Body of pancreas (tissue), 4 donors: ENCODE measurements at places on chromosomes 2 and 18. TPM values are rescaled to one million over a fixed set of nuclear protein-coding genes. Genes with fewer than 3 reads are reported as not detected.

The EGR4 gene
- total RNA-seq, result not detected

DNA sequence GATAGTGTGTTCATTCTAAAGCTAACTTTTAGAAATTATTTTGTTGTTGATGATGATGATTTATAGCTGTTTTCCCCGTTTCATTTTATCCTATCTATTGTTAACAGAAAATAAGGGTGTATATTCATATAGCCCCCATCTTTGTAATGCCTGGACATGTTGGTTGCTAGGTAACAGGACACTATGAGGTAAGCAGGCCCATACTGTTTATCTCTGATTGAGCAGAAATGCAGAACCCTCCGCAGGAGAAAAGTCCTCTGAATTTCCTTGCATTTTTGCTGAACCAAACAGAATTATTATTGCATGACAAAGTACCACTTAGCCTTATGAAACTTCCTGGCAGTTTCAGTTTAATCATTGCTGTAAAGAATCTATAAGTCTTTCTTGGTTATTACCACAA is 339.4 kb downstream of the DCC start:
- DNase-seq, result no peak
- H3K4me3 ChIP-seq, result no peak overlapping the region
- H3K36me3 ChIP-seq, result no peaks in the 10 kb centered on the region
- no peak overlapping the region for H3K27ac ChIP-seq
- peaks cover 5% of the 10 kb centered on the region for H3K4me1 ChIP-seq

DNA sequence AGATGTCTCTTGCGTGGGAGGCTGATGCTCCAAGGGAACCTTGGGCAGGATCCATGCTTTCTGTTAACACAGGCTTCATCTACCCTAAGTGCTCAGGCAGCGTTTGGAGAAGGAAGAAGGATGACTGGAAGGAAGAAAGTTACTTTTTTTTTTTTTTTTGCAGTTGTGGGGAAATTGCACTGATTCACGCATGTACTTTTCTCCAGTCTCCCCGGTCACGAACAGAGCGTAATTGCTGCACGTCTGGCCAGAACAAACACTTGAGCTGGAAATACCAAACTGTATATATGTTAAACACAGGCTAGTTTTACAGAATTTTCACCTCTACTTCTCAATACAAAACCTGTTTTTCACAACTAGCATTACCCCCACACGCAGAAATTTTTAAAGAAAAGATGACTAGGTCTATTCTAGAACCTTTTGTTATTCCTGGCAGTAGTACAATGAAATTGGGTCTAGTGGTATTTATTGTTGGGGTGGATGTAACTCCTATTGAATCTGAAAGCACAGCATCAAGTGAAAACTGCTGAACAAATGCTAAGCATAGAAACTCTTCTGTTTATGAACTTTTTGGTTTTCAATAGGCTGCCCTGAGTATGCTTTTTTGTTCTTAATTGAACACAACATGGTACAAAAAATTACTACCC is 9.3 kb upstream of the SCYGR5 start:
- no peaks in the 10 kb centered on the region for H3K36me3 ChIP-seq
- H3K4me1 ChIP-seq, result no peaks in the 10 kb centered on the region
- H3K27me3 ChIP-seq, result no peaks in the 10 kb centered on the region
- no peak overlapping the region for H3K27ac ChIP-seq

The CCDC85A gene
- 2.6 TPM for total RNA-seq

GRCh38 chr2:40303746-40304145 is 148.1 kb downstream of the SLC8A1 start:
- H3K27me3 ChIP-seq, result no peaks in the 10 kb centered on the region
- DNase-seq, result no peak
- no peak overlapping the region for H3K27ac ChIP-seq
- H3K4me1 ChIP-seq, result peaks cover 8% of the 10 kb centered on the region
- no peak overlapping the region for H3K4me3 ChIP-seq

DNA sequence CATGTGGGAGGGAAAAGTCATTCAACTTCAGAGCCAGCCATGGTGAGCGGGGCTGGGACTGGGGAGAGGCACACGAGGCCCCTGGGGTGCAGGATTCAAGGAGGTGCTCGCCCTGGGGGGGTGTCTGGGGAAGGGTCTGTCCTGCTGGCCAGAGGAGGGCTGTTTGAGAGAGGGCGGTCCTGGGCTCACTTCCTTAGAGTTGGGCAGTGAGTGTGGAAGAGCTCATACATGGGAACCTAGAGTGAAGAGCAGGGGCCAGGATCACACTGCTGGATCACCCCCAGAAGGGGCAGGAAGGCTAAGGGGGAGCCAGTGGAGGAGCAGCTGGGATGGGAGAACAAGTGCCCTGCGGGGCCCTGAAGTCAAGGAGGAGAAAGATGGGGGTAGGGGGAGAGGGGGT is 6.5 kb downstream of the SH3BP4 start:
- H3K27ac ChIP-seq, result peak overlapping the region; percentile 12
- H3K27me3 ChIP-seq, result no peaks in the 10 kb centered on the region
- H3K4me1 ChIP-seq, result peaks cover 73% of the 10 kb centered on the region
- DNase-seq, result no peak
- H3K4me3 ChIP-seq, result no peak overlapping the region

- H3K36me3 ChIP-seq, result no peaks in the 10 kb centered on the region
- no peaks in the 10 kb centered on the region for H3K27me3 ChIP-seq
- DNase-seq, result no peak
- H3K27ac ChIP-seq, result no peak overlapping the region
- no peak overlapping the region for H3K4me3 ChIP-seq
- no peaks in the 10 kb centered on the region for H3K4me1 ChIP-seq
Measured at GRCh38 chr18:43238429-43238828, 38.9 kb downstream of the SYT4 start.

The STON1 gene
- total RNA-seq, result 24.1 TPM

DNA sequence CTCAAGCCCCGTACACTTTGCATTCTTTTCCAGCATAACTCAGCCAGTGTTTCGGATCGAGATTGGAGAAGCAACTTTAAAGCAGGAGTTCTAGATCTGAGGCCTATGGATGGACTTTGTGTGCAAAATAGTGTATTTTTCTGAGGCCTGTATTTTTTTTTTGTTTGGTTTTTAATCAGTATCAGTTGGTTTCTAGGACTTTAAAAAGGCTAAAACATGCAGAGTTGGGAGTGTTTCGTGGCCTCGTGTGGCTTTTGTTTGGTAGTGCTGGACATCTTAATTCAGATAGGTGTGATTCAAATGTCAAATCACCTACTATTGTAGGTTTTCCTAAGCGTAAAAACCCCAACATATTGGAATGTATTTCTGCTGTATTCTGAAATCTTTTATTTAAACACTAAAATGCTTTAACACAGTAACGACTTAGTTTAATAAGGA is 282 bp upstream of the PUS10 start:
- no peaks in the 10 kb centered on the region for H3K27me3 ChIP-seq
- H3K27ac ChIP-seq, result peak overlapping the region; percentile 94
- H3K4me1 ChIP-seq, result peaks cover 43% of the 10 kb centered on the region
- H3K4me3 ChIP-seq, result peak overlapping the region; percentile 91
- H3K36me3 ChIP-seq, result no peaks in the 10 kb centered on the region

- H3K27ac ChIP-seq, result peak overlapping the region; percentile 35
- H3K36me3 ChIP-seq, result no peaks in the 10 kb centered on the region
- no peak for DNase-seq
- H3K4me1 ChIP-seq, result peaks cover 26% of the 10 kb centered on the region
Measured at GRCh38 chr2:29066271-29066860, 8.0 kb downstream of the PCARE start.

DNA sequence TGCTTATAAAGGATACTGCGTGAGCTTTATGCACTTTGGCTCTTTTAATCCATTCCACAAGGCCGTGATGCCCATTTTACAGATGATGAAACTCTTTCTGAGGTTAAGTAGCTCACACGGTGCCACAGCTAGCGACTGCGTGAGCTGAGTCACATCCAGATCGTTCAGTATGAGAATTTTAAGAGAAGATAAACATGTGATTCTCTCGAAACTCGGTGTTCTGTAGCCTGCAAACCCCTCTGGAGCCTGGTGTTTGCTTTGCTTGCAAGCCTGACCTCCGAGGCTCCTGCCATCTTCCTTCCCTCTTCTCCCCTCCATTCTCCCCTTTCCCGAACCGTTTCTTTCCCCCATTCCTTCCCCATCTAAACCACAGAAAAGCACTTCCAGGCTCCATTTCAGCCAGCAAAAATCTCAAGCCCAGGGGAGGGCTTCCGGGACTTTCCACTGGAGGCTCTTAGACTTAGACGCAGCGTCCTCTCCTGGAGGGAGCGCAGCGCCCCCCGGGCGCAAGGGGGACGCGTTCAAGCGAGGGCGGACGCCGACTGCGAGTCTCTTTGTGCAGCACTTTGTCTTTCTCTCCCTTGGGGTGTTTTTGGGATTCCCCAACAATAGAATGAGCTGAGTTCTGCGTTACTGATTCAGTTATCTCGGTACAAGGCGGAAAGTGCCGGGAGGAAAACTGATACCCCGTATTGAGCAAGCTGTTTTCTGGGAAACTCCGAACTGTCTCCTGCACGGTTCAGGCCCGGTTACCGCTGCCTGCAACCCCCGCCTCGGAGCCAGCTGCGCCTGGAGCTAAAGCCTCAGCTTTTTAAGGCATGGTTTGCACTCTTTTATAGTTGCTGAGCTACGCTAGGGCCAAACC is 38.0 kb downstream of the CYP1B1 start:
- peak overlapping the region; percentile 22 for H3K27ac ChIP-seq
- H3K36me3 ChIP-seq, result no peaks in the 10 kb centered on the region
- H3K4me1 ChIP-seq, result no peaks in the 10 kb centered on the region
- no peaks in the 10 kb centered on the region for H3K27me3 ChIP-seq
- no peak for DNase-seq
